ENCODE measurements at places on chromosomes 13 and 19. TPM values are rescaled to one million over a fixed set of nuclear protein-coding genes. Genes with fewer than 3 reads are reported as not detected.

DNA sequence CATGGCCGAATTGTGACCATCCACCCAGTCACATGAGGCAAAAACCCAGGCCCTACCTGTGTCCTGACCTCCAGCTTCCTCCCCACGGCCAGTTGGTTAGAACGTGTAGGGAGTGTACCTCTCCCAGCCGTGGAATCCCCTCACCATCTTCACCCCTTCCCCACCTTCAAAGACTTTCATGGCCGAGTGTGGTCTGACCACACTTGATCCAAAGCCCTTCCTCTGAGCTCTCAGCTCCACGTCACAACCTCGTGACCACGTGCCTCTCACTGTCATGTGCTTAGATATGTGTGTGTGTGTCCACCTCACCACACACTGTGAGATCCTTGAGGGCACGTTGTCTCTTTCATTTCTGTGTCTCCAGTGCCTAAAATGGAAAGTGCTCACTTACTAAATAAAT, 48.6 kb upstream of the UBE2L5 start:
- H3K27ac ChIP-seq, result peak overlapping the region; percentile 92
- H3K4me3 ChIP-seq, result no peak overlapping the region
- H3K27me3 ChIP-seq, result no peaks in the 10 kb centered on the region

DNA sequence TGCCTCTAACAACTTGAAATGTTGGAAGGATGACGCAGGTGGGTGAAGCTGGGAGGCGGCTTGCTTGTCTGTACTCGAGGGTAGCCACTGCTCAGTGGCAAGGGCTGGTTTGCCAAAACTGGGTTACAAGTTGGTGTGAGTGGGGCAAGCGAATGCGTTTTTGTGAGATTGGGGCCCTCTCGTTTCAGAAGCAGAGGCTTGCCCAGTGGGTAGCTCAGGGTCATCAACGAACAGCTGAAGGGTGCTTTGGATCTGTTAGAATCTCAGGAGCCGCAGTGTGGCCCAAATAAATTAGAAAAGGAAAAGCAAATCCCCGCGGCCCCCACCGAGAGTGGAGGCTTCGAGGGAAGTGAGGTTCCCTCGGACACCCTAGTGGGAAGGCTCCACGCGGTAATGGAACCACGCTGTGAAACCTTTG, 7.3 kb downstream of the ATP4B start:
- H3K27me3 ChIP-seq, result no peaks in the 10 kb centered on the region
- H3K36me3 ChIP-seq, result no peaks in the 10 kb centered on the region

GRCh38 chr19:439167-439900, 21.5 kb downstream of the SHC2 start:
- peaks cover 3% of the 10 kb centered on the region for H3K36me3 ChIP-seq
- H3K4me3 ChIP-seq, result no peak overlapping the region
- no peak overlapping the region for H3K27ac ChIP-seq
- H3K4me1 ChIP-seq, result no peaks in the 10 kb centered on the region

GRCh38 chr13:33319859-33320258, 34.3 kb upstream of the STARD13 start:
- no peak overlapping the region for H3K4me3 ChIP-seq
- H3K27me3 ChIP-seq, result no peaks in the 10 kb centered on the region
- H3K36me3 ChIP-seq, result no peaks in the 10 kb centered on the region
- no peak for DNase-seq
- no peak overlapping the region for H3K27ac ChIP-seq
- H3K4me1 ChIP-seq, result peaks cover 9% of the 10 kb centered on the region

DDX39A gene
- 136 TPM for polyA plus RNA-seq
